ENCODE measurements at places on chromosomes 3 and 15.

DNA sequence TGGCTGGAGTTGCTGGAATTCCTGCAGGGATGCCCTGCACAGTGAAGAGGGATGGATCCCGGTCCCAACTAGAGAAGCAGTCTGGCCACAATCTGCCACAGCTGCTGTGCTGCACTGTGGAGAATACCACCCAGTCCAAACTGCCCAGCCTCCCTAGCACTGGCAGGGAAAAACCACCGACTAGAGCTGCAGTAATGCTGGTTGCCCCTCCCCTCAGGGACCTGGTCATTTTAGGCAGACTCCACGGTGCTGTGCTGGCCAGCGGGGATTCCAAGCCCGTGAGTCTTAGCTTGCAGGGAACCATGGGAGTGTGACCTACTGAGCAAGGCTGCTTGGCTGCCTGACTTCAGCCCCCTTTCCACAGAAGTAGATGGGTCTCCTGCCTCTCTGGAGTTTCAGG lies 478.0 kb upstream of the ATP11B start:
- no peak for DNase-seq

GRCh38 chr15:65987100-65987499 lies 117.8 kb downstream of the RAB11A start:
- DNase-seq: no peak

DNA sequence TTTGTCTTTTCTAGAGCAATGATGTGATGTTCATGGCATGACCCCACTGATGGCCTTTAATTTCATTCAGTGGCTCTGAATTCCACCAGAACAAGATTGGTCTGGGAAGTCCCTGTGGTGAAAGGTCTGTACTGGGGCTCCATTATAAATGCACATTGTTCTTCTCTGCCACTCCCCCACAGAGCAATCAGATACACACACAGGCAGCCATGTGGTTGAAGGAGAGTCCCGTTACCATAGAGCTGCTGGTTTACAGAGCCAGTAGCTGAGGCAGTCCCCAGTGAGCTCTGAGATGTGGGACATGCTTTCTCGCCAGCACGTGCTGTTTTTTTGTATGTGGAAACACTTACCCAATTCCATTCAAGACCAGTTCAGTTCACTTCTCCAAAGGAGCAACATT lies 172.7 kb upstream of the TRIM42 start:
- DNase-seq: no peak

DNA sequence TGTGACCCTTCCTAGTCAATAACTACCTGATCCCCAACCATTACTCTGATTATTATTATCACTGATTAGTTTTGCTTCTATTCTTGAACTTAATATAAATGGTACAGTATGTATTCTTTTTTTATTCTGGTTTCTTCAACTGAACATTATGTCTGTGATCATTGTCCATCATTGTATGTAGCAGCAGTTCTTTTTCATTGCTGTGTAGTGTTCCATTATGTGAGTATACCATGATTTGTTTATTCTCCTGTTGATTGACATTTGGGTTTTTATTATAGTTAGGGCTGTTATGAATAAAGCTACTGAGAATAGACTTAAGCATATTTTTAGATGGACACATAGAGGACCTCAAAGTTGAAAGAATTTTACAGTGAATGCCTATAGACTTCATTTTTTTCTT lies 2.7 kb downstream of the KIF15 start:
- DNase-seq: no peak

DNA sequence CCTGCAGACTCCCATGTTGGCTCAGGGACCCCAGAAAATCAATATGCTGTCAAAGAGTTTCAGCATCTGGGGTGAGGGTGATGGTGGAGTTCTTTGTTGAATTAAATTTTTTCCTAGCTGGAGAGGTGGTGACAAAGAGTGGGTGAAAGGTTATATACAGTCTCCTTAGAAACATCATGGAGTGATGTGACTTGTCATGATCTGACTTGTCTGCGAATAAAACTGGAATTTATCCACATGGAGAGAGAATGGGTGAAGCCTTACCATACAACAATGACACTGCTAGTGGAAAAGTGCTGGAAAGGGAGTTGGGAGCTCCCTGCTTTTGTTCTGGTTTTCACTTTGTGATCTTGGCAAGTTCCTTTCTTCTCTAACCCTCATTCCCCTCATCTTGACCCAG lies 75.0 kb downstream of the ARNT2 start:
- DNase-seq: no peak

DNA sequence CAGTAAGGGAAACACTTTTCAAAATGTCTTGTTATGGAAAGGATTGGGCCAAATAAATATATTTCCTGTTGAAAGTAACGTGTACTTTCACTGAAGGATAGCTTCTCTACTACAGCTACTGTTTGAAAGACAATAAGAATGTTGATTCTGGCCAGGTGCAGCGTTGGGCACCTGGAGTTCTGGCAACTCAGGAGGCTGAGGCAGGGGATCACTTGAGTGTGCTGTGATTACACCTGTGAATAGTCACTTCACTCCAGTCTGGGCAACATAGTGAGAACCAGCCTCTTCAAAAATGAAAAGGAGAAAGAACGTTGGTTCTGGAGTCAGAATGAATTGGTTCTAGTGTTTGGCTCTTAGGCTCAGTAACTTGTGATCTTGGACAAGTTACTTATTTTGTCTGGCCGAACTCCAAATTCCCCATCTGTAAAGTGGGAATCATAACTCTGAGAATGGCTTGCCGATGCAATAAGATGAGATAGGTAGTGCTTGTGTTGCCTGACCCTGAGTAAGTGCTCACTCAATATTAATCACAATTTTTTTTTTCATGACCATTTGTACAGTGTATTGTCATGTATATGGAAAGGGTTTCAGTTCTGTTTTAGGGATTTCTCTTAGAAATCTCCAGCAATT lies 310.8 kb downstream of the PTPRG start:
- DNase-seq: no peak

GRCh38 chr15:68441045-68441743 lies 9.2 kb upstream of the ITGA11 start:
- DNase-seq: no peak

DNA sequence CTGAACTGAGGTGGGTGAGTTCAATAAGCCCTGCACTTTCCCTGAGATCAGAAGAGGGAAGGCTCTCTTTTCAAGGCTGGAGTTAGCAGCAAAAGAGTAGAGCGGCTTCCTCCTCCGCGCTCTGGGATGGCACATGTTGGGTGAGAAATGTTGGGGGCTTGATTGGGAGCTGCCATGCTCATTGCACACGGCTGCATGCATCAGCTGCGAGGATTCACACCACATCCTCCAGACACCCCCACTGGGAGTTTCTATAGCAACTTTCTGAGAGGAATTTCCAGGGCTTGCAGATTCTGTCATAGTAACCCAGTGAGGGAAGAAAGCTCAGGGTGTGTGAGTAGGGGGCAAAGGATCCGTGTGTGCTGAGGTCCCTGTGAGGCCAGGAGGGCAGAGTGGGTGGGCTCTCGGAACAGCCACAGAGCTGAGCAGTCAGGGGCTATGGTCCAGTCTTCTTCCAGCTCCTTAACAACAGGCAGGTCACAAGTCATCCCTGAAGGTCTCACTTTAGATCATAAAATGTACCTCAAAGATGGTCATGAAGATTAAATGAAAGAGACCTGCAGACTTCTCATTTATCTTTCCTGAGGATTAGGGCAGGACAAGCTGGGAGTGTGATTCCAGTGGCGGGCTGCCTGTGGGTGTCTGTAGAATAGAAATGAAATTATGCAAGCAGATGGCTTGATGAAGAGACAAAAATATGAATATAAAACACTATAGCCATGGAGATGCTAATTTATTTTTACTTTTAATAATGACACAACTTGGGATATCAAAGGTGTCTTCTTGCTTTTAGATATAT lies 75.7 kb upstream of the CHRNA7 start:
- no peak for DNase-seq

DNA sequence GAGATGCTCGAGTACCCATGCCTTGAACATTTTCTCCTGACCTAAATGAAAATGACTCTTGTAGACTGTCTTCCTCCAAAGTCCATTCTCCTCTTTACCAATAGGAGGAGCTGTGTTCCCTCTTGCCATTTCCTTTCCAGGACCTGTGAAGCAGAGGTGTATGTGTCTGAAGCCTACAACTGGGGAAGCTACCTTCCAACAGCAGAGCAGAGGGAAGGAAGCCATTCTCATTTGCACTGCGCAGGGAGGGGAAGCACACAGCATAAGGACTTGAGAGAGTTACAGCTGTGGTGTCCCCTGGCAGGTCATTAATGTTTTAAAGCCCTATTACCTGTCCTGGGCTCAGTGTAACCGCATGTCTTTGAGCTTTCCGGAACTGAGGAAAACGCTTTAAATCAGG lies 38.7 kb downstream of the HSPBAP1 start:
- DNase-seq: no peak

DNA sequence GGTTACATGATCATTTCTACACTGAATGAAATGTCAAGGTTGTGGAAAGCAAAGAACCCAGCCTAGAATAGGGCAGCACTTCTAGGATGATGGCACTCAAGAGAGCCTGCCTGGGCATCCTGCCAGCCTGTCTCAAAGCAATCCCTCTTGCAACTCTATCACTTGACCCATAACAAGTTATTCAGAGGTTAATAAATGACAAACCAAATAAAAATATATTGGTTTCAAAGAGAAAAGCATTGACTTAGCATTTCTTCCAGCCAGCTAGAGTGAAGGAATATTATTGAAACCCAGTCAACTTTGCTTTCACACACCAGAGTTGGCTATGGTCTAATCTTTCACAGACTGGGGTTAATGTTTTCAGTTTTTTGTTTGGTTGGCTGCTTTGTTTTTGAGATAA lies 214.6 kb upstream of the UBE2E2 start:
- DNase-seq: no peak

- DNase-seq: no peak
These were observed 111.1 kb upstream of the ABI3BP start for GRCh38 chr3:101104321-101104720.

DNA sequence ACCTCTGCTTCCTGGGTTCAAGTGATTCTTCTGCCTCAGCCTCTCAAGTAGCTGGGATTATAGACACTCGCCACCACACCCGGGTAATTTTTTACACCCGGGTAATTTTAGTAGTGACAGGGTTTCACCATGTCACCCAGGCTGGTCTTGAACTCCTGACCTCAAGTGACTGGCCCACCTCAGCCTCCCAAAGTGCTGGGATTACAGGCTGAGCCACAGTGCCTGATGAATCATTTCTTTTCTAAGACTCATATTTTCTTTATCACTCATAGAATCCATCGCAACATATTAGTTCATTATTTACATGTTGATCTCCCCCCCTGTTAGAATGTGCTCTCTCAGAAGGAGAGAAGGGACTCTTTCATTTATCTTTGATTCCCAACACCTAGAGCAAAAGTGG lies 109.5 kb upstream of the PTPRG start:
- DNase-seq: no peak

- DNase-seq: no peak
These were observed 58.5 kb downstream of the HRH1 start for GRCh38 chr3:11212784-11213183.

DNA sequence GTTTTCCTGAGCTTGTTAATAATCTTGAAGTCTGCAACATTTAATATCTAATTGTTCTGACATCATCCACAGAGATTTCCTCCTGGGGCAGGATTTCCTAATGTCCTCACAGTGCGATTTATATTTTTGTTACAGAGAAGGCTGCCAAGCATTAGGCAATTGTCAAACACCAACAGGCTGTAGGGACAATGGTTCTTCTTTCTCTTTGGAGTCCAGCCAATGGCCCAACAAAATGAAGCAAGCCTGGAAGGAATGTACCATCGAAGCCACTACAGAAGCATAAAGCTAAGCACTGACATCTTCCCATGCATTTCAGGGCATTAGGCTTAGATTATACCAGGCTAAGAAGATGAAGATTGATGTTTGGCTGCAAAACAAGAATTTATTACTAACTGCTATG lies 173.0 kb upstream of the FRMD4B start:
- no peak for DNase-seq

- DNase-seq: no peak
These were observed 336.8 kb downstream of the DIPK2A start for GRCh38 chr3:144308396-144308795.

DNA sequence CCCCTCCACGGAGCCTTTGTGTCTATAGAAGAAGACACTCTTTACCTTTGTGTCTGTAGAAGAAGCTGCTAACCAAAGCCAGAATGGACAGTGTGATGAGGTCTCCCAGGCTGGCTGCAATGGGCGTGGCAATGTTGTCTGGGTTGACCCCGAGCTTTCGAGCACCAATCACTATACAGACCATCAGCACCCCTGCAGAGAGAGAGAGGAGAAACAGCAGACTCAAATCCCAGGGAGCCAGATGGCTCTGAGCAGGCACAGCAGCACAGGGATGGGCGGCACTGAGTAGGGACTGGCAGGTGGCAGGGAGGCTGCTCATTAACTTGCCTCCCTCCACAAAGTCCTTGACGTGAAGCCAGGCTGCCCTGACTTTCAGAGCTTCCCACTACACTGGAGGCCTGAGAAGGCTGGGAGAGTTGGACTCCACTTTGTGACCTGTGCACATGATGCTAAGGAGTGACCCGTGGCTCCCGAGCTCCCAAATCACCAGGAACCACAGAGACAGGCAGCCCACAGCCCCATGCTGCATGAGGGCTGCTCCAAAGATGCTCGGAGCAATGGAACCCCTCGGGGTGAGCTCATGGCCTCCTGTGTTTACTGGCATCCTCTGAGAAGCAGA lies 53.9 kb downstream of the ROPN1B start:
- no peak for DNase-seq

DNA sequence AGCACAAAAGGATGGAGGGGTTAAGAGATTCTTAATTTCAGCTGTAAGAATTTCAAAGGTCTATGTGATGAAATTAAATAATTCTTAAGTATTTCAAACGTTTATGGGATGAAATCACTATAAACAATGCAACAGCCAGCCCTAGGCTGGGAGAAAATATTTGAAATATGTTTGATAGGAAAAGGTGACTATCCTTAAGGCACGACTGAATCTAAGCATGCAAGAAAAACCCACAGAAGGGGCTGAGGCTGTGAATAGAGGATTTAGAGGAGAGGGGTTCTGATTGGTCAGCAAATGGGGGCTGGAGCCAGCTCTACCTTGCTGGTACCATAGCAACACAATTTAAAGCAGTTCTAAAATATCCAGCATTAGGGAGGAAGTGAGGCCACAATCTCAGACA lies 220.8 kb upstream of the ATP10A start:
- DNase-seq: no peak

DNA sequence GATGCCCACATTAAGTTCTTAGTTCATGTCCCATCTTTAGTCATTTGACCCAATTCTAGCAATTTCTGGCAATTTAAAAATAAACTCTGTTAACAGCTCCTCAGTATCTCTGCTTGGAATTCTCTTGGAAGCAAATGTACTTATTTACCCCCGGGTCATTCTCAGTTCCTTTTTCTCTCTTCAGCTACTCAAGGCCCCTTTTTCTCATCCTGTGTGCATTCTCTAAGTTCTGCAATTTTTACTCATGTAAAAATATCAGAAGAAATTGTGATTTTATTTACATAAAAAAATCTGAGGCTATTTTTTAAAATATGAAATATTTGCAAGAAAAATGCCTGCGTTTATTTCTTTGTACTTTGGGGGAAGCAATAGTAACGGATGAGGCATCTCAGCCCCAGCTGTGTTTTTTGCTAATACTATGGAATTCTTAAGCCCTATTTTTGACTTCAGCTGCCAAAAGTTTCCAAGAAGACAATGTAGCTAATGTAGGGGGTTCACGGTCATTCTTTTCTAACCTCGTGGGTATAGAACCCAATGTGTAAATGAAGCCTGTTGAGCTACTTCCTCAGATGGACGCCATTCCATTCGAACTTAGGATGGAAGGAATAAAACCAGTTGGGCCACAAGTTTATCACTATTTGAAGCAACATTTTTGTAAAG lies 20.0 kb downstream of the CERS3 start:
- DNase-seq: no peak
